ENCODE measurements at places on chromosomes 2 and 18.

- no peak for DNase-seq
These were observed 4.0 kb downstream of the ARL4C start for GRCh38 chr2:234492717-234493485.

GRCh38 chr2:80482276-80482675 is 177.7 kb upstream of the LRRTM1 start:
- DNase-seq = no peak

DNA sequence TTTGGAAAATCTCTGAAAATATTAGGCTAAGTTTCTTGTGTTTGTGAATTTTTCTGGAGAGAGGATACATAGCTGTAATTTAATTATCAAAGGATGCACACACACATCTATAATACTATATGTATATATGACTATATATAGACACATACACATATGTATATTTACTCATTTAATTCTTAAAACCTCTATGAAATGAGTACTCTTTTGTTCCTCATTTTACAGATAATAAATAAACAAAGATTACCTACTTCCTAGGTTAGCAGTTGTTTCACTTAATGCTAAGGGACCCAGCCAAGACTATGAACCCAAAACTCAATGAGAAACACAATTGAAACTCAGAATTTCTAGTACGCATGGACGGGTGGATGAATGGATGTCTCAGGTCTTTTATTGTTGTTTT is 145.6 kb downstream of the BCL2 start:
- no peak for DNase-seq

DNA sequence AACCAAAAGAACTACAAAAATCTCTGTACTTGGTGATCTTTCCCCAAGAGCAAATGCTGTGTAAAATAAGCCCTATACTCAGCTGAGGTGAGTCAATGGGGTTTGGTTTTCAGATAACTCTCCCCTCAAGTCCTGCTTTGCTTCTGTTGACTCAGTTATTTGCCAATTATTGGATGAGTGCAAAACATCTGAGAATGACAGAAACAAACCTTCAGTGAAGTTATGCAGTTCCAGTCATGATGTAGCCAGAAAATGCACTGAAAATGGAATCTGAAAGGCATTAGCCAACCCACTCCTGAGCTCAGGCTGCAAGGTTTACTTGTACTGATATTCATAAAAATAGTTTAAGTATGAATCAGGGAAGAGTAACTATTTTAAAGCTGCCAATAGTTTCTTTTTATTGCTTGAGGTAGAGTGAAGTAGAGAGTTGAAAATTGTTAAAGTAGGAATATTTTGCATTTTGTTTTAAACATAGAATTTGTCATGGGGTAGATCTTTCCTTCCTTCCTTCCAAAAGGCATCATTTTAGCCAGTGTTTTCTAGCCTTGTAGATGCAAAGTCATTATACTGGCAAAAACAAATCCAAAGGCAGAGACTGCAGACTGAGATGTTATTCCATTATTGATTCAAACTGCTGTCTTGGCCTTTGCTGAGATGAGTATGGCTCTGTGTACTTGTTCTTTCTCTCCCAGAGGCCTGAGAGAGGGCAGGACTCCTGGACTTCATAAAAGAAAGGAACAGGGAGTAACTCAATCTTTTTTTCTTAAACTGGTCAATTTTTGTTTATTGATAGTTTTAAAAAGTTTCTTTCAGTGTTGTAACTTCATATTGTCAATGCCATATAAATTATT is 215.3 kb downstream of the RND3 start:
- DNase-seq = no peak

GRCh38 chr2:62149708-62150107 is 46.2 kb upstream of the B3GNT2 start:
- no peak for DNase-seq

- DNase-seq = no peak
These were observed 42.7 kb upstream of the GORASP2 start for GRCh38 chr2:170886386-170886785.

DNA sequence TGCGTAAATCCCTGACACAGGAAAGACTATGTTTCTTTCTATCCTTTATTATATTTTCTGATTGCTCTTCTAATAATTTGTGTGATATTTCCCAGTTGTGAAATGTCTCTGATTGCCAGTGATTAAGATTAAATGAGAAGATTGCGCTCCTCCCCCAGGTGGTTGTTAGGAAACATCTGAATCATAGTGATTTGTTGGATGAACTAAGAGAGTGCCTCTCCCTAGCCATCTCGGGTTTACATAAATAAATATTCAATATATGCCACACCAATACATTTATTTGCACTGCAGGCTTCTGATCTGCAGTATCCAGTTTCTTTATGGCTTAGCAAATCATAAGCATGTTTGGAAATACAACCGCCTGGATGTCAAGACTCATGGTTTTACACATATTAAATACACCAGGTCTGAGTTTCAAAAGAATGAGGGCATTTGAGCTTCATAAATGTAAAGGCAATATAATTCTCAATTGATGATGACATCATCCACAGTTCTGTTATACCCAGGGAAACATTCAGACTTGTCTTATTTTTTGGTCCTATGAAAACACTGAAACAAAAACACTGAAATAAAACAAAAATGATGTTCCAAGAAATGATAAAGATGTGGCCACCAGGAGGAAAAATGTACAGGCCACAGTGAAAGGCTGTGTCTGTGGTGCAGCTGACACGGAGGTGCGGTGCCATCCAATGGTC is 826.7 kb upstream of the ACVR2A start:
- DNase-seq = no peak

DNA sequence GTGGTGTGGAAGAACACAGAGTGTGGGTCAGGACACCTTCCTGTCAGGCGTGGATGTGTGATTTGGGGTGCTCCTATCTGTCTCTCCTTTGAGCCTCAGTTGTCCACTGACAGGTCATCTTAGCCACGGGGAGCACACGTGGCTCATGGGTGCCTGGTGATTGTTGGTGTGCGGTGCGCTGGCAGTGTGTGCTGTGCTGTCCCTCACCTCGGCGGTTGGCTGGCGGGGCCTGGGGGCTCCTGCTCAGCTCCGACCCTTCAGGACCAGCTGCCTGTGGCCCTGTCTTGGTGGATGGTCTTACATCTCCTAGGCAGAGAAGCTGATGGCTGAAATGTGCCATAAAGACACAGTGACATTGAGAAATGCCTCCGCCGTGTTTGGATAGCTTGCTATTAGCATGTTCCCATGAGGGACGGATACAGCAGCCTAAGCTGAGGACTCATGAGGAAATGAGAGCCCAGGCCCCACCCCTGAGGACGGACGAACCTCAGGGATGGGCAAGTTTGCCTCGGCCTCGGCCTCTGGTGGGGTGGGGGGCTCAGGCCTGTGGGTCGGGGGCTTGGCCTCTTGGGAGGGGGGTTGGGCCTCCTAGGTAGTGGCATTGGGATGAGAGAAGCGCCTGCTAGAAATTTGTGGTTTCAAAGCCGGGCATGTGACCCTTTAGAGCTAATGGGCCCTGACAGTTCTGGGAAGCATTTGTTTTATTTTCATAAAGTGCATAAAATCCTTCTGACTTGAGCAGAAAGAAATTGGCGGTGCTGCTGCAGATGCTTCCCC is 20.3 kb upstream of the ASB1 start:
- DNase-seq = no peak

DNA sequence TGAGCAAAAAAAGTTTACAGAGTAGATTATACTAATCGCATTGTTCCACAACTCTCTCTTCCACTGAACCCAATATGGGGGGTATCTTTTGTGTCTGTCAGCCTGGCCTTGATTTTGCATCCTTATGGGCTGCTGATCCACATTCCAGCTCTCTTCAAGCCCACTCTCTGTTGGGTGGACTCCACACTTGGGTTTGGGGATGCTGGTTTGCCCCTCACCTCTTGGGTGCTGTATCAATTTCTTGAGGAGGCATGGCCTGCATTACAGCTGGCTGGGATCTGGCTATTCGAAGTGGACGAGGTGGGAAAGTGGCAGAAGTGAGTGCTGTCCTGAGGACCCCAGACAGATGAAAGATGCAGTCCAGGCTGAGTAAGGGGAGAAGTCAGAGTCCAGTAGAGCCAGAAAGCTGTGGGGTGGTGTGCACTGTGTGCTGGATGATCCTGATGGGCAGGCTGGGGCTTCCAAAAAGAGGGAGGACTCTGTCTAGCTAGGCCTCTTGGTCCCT is 141.4 kb downstream of the CAPN13 start:
- no peak for DNase-seq

- DNase-seq = no peak
These were observed 45.6 kb downstream of the ONECUT2 start for GRCh38 chr18:57480733-57481132.

DNA sequence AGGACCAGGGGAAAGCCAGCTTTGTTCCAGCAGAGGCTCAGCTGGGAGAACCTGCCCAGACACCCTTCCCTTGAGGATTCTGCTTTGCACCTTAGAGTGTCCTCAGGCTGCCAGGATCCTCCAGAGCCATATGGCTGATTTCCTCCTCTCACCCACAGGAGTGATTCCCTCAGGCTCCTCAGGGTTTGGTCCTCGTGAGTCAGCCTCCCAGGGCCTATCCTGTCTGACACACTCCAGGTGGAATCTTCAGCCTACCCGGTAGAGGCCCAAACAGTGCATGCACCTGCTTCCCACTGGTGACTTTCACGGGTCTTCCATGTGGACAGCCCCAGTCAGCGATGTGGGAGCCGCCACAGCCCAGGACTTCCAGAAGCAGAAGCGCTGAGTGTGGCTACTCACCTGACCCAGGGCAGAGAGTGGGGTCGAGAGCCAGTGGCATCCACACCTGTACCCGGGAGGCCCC is 73.3 kb downstream of the TFCP2L1 start:
- no peak for DNase-seq

DNA sequence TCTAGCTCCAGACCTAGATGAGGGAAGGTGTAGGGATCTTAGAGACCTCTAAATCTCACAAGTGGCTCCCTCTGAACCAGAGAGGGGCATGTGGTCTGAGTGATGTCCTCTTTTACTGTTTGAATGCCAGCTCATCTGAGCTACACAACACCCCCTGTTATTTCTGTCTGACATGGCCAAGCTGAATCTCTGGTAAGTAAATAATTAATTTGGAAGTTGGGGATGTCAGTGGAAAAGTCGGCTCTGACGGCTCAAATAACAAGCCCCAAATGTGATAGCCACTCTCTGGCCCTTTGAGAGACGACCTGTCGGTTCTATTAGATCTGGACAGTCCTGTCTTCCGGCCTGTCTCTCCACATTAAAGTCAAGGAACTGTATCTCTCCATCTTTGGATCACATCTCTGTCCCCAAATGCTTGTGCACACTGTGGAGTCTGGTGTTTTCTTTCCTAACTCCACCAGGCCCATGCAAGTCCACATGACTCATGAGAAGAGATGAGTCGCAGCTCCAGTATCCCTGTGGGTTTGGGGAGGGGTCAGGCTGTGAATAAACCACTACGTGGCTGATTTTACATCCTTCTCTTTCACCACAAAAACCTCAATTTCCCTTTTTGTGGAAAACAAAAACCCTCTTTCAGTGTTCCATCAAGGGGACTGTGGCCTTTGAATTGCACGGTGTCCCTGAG is 52.5 kb downstream of the SETBP1 start:
- DNase-seq = no peak

- DNase-seq = no peak
These were observed 713.5 kb downstream of the LRP1B start for GRCh38 chr2:141417246-141417797.

- no peak for DNase-seq
These were observed 692 bp upstream of the TSHZ1 start for GRCh38 chr18:75209951-75210258.

GRCh38 chr2:150653351-150653750 is 165.9 kb upstream of the RND3 start:
- DNase-seq = no peak

DNA sequence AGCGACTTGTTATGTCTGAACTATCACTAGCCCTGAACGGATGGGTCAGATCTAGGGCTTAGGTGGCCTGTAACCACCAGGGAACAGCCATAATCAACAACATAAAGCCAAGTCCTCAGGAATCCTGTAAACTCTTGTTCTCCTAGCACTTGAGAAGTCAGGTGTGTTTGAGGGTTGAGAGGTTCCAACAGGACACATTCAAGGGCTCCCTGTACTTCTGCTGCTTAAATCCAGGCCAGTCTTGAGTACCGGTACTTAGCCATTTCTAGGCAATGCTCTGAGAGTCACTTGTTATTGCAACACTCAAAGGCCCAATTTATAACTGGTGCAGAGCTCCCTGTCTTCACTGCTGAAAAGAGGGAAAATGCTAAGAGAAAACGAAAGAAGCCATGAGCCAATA is 21.6 kb upstream of the SLC40A1 start:
- DNase-seq = no peak

- no peak for DNase-seq
These were observed 361.1 kb upstream of the NRP2 start for GRCh38 chr2:205321231-205321630.

- DNase-seq = no peak
These were observed 596 bp downstream of the MREG start for GRCh38 chr2:216012830-216013079.

DNA sequence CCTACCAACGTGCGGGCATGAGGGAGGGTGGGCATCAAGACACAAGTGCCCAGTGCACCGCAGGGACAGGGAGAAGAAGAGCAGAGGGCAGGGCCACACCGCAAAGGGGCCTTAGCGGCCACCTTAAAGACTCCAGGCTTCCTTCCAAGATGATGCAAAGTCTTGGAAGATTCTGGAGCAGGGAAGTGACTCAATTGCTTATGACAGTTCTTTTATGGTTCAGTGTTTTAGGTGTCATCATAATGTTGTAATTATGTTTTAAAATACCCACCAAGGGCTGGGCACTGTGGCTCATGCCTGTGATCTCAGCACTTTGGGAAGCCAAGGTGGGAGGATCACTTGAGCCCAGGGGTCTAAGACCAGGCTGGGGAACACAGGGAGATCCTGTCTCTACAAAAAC is 44.5 kb upstream of the SEMA4C start:
- no peak for DNase-seq

DNA sequence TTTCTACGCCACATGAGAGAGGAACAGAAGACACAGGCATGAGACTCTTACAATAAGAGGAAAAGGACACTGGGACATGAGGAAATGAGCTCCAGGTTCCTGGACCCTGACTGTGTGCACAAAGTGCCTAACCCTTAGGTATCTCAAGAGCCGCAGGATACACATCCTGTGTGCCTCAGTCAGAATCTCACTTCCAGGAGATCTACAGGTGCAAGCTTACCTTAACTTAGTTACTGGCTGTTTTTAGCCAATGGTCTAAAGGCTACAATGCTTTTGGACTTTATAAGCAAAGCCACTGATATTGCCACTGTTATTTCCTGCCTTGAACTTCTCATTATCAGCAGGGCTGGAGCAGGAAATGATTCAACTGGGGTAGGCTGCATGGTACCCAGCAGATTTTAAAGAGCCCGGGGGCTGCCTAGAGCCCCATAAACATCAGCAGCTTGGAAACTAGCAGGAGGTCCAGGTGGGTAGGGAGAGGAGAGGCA is 254.4 kb downstream of the ZNF521 start:
- DNase-seq = no peak

- no peak for DNase-seq
These were observed 319.6 kb downstream of the PIK3C3 start for GRCh38 chr18:42274488-42275137.
